ENCODE measurements at places on chromosomes 11 and 22.

- DNase-seq, result no peak
These were observed 70.4 kb downstream of the RRM1 start for GRCh38 chr11:4164884-4165590.

DNA sequence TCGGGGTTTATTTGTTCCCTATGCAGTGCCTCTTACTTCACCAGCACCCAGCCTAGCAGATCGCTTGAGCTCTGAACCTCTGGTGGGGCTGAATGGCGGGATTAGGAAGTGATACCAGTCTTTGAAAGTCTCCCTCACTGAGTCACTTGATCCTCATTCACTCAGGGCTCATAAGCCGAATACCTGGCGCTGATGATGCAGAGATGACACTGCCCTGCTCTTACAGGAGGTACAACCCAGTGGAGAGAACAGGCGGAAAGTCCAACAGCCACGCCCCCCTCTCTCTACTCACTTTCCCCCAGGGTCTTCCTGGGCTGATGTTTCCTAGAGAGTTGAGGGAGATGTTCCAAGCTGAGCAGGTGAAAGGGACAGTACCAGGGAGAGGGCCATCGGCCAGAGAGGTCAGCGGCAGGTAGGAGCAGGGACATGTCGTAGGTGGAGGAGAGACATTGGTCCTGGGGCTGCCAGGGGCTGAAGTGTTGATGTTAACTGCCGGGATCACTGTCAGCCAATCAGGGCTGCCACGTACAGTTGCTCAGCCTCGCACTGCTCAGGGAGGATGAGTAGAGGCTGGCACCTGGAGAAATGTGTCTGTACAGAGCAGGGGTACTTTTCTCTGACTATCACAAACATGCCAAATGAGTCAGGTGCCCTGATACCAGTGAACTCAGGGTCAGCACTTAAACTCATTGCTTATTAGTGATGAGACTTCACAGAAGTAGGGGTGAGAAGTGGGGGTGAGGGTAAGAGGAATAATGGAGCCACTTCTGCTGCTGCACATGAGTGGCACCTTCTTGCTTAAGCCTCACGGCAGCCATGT is 9.9 kb upstream of the APOBEC3A start:
- DNase-seq, result no peak

GRCh38 chr11:11039208-11039965 is 181.5 kb upstream of the ZBED5 start:
- no peak for DNase-seq

DNA sequence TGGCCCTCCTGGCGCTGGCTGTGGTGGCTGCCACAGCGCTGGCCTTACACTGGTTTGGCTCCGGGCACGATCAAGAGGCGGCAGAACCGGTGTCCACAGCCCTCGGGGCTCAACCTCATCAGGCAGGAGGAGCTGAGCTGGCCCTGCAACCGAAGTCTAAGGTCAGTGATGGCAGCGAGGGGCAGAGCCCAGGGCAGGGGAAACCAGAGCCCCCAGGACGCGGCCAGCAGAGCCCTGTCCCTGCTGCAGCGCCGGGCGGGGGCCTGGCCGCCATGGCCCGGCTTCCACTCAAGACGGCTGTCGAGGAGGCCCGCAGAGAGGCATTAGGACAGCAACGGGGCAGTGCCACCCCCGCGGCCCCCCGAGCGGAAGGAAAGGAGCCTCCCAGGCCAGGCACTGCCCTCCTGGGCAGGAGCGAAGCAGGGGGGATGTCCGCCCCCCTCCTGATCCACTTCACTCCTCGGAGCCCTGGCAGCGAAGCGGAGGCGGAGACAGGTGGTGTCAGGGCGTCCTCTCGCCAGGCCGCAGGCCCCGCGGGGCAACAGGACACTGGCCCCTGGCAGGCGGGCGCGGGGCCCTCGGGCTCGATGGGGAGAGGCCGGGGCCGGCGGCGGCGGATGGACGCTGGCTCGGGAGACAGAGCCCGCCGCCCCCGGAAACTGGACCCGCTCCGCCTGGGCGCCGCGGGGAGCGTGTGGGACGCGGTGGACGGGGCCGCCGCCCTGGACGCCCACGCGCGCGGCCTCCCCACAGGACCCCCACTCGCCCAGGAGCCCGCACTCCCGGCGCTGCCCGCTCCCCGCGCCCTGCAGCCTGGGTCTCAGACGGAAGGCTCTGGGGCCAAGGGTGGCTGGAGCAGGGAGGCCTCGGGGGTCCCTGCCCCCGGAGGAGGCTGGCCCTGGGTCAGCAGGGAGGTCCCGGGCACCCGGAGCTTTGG is 895 bp downstream of the KLHDC7B start:
- DNase-seq, result no peak

- DNase-seq, result no peak
These were observed 17.4 kb upstream of the BACE1-AS start for GRCh38 chr11:117273550-117274289.

- no peak for DNase-seq
These were observed 23.5 kb downstream of the WEE1 start for GRCh38 chr11:9596926-9597464.

GRCh38 chr22:49958366-49958921 is 2.1 kb upstream of the PIM3 start:
- no peak for DNase-seq

DNA sequence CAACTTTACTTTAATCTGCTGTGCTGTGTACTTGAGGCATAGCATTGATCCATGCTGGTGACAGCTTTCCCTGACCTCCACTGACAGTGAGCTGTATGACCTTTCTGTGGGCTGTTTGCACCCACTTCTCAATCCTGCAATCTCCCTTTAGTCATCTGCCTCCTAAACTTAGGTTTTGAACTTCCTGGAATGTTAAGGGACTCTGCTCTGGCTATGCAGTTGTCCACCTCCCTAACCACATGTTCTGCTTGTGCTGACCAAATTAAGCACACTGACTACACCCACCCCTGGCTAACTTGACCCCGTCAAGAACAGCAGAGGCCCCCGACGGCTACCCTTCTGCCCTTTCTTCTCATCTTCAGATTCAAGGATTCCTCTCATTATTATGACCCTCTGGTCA is 89.1 kb upstream of the NTM start:
- no peak for DNase-seq

- no peak for DNase-seq
These were observed 608.1 kb upstream of the CADM1 start for GRCh38 chr11:116112087-116112935.

DNA sequence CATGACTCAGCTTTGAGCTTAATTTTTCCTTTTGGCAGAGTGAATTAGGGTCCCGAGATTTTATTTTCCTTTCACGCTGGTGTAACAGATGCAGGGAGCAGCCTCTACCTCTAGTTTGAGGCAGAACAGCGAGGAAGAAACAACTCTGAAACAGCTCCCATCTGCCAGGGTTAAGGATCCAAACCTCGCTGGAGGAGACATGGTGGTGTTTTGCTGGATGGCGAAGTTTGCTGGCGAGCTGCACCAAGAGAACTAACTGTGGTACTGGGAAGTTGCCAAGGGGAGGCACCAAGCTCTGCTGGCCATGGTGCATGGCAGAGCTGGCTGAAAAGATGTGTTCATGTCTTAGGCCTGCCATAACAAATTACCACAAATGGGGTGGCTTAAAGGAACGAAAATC is 7.6 kb upstream of the ALKBH3 start:
- no peak for DNase-seq
